ENCODE measurements at places on chromosomes 1 and 21. TPM values are rescaled to one million over a fixed set of nuclear protein-coding genes. Genes with fewer than 3 reads are reported as not detected.

ADGRL2 gene
- 36.8 TPM for total RNA-seq

ANKRD35 gene
- under 0.01 TPM for total RNA-seq

ZBTB8OS gene
- total RNA-seq: 25.0 TPM

LIPI gene
- total RNA-seq: not detected

LCE2C gene
- total RNA-seq: not detected

VANGL1 gene
- 19.8 TPM for total RNA-seq

CPT2 gene
- 8.7 TPM for total RNA-seq

CCDC17 gene
- 0.51 TPM for total RNA-seq

C1orf226 gene
- 0.13 TPM for total RNA-seq
